Osteoblast (primary cell): ENCODE measurements at places on chromosomes 12 and 14. TPM values are rescaled to one million over a fixed set of nuclear protein-coding genes. Genes with fewer than 3 reads are reported as not detected.
A peak's percentile ranks its signal among the peaks of the same experiment; 100 is the strongest.

DNA sequence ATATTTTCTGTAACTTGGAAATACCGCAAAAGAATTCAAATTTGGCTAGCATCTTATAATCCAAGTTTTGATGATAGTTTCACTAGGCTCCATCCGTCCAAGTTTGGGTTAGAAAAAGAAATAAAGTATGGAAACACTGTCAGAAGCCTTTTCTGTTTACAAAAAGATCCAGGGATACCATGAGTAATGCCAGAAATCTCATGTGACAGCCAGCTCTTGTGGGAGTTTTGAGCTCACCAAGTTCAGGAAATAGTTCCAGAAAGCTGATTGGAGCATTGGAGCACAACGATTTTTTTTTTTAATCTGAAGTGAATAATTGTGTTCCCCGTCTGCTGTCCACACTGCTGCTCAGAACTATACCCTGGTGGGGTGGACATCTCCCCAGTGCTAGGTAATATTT is 229.7 kb upstream of the NPAS3 start:
- peak; percentile 25 for DNase-seq

CLEC4D gene
- total RNA-seq, result not detected in 2 replicates

CD69 gene
- not detected in 2 replicates for total RNA-seq

TDRD9 gene
- total RNA-seq, result 0.29 and 1.1 TPM in 2 replicates

DNA sequence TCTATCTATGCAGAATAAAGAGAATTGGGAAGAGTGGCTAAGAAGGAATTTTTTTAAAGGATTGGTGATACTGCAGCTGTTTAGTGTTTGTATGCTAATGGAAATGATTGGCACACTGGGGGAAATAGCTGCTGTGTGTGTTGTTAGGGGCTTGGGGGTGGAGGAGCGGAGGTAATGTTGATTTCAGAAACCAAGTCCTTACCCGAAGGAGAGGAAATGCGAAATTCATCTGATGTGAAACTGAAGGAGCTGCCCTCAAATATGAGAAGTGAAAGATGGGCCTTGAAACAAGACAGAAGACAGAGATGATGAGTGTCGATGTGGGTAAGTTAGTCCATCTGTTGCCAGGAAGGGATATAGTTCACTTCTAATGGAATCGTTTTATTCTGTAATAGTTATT is 21.2 kb upstream of the RNASE12 start:
- DNase-seq, result no peak

SERPINA9 gene
- under 0.01 and 0.29 TPM in 2 replicates for total RNA-seq

GRCh38 chr14:99267837-99268781 is 3.9 kb downstream of the BCL11B start:
- peak; percentile 80 for DNase-seq

DNA sequence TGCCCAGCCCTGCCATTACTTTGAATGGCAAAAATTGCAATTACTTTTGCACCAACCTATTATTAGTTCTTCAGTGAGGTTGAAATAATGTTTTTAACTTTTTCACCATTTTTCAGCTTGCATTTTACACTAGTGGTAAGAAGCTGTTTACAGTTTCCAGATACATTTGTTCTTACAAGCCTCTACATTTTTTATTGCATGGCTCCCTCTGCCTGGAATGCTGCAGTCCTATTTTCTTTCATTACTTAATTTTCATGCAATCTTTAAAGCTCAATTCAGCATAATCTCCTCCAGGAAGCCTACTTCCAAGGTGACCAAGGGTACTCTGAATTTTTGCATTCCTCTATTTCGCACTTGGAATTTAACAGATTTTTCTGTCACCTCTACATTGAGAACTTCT is 33.4 kb downstream of the CCER1 start:
- DNase-seq, result no peak

- peak; percentile 99 for DNase-seq
Observed at GRCh38 chr12:111396726-111397445, 8.8 kb upstream of the SH2B3 start.

DNA sequence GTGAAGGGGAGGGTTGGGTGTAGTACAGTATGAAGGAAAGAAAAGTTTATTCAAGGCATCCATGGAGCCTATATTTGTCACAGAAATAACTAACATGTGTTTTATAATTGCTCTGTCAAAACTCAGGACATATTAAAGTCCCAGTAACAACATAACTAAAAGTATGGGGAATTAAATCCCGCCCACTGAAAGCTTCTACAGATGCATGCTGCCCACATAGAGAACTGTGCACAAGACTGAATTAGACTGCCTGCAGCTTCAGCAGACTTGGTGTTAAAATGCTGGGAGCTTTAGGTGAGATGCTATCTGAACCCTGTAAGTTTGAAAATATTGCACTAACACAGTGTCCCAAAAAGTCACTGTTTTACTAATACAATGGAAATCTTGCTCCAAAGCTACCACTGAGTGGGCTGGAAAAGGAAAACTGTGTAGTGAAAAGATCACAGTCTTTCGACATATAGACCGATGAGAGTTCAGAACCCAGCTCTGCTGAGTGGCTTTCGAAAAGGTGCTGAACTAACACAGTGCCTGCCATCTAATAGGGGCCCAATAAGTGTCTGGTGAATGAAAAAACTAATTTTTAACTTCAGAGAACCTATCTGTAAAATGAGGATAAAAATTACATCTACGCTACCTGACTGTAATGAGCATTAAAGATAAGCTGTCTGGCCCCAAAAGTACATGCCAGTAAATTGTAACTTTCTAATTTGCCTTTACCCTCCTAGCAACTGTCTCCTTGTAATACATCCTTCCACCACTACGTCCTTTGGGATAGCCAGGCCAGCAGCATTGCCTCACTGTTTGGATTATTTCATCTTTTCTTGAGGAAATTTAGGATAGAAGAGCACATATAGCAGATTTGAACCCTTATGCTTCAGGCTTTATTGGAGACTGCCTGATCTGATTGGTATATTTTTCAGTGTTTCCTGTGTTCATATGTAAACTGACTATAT is 237.6 kb downstream of the BCAT1 start:
- DNase-seq, result no peak

- DNase-seq, result no peak
Observed at GRCh38 chr14:89440986-89441909, 24.2 kb upstream of the FOXN3 start.

KERA gene
- not detected in 2 replicates for total RNA-seq

DNA sequence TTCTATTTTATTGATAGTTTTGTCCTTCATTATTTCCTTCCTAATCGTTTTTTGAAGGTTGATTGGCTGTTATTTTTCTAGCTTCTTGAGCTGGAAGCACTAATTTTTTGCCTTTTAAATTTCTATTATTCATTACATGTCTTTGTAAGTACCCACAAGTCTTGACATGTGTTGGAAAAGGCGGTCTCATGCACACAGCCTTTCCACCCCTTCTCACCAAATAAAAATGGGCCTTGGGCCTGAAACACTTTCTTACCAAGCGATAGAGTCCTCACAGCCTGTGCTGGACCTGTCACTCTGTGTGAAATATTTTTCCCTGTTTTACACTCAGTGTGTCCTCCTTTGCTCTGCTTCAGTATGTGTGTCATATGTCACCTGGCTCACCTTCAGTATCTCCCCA is 9.9 kb downstream of the ETNK1 start:
- no peak for DNase-seq

PIANP gene
- not detected in 2 replicates for total RNA-seq

GRCh38 chr12:52182384-52182783 is 9.4 kb downstream of the KRT80 start:
- DNase-seq, result peak; percentile 69

GRCh38 chr12:122459211-122459610 is 36.7 kb upstream of the CLIP1 start:
- DNase-seq, result no peak

DNA sequence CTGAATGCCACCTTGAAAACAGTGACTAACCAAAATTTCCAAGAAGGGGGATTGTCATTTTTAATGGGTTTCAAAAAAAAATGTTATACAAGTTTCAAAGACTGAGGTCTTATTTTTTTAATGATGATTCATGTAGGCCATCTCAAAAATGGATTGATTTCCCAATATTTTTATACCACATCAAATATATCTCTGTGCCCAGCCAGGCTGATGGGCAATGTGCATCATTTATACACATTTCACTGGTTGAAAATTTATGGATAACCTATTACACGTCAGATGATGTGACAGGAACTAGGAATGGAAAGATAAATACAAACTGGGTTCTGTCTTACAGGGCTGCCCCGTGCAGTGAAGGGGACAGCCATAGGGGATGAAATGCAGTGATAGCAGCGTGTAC is 112.7 kb upstream of the TMPO start:
- DNase-seq, result no peak

DNA sequence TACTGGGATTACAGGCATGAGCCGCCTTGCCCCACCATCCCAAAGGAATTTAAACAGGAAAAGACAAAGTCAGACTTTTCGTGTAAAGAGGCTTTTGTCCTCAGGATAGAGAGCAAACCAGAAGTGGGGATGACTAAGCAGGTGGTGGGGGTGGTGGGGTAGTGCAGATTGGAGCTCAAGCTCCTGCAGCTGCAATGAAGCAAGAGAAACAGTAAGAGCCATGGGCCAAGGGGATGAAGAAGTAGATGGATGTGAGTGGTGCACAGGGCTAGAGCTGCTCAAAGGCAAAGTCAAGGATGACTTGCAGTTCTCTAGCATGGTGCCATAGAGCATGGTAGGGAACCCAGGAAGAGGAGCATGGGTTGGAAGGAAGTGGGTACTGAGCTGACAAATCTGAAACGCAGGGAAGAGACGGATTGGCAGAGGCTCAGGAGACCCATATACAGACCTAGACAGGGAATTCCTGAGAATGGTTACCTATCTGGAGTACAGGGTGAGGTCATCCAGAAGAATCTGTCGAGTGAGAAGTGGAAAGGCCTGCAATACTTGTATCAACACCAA is 11.4 kb upstream of the RNF34 start:
- peak; percentile 46 for DNase-seq

GDF11 gene
- 4.1 and 4.3 TPM in 2 replicates for total RNA-seq

DNA sequence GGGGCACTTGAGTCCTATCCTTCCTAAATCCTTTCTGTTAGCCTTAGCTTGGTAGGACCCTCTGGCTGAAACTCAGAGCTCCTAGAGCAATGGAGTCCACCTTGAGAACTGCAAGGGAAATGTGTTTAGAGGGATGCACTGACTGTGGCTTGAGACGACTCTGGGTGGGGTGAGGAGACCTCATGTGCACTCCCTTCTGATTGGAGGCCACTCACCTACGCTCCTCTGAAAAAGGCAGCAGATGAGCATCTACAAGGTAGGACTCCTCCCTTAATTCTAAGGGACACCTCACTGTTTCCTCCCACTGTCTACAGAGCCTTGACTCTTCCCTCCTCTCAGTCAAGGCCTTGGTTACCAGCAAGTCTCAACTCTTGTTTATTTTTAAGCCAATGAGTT is 1.0 kb downstream of the MAP3K12 start:
- no peak for DNase-seq

DNA sequence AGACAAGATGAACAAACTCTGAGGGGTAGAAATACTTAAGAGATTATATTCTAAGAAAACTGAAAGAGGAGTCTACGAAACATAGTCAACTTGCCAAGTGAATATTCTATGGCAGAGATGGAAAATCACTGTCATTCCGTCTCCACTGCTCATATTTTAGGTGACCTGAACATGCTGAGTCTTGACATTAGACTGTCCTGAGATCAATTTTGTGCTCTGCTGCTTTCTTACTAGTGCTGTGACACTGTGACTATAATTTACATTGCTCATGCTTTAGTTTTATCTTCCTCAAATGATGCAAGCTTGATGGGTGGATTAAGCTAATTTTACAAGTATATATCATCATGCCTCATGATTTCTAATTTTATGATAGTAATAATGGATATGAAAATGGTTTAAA is 228.2 kb upstream of the LRFN5 start:
- DNase-seq, result no peak

- peak; percentile 84 for DNase-seq
Observed at GRCh38 chr14:54881761-54882401, 20.7 kb downstream of the GCH1 start.

DNA sequence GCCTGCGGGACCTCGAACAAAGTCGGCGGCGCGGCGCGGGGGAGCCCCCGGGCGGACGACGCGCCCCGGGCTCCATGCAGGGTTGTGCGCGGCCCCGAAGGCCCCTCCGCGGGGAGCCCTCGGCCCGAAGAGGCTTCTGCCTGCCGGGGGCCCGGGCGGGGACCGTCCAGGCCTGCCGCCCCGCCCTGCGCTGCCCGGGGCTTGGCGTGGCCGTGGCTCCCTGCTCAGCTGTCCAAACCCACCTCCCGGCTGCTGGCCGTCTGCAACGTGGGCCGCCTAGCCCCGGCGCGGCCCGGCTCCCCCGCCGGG is 670 bp downstream of the DYRK2 start:
- peak; percentile 90 for DNase-seq

SIX6 gene
- total RNA-seq, result under 0.01 TPM in 1 of 2 replicates, not detected in the other

- DNase-seq, result no peak
Observed at GRCh38 chr12:22728987-22729386, 104.0 kb downstream of the ETNK1 start.

DNA sequence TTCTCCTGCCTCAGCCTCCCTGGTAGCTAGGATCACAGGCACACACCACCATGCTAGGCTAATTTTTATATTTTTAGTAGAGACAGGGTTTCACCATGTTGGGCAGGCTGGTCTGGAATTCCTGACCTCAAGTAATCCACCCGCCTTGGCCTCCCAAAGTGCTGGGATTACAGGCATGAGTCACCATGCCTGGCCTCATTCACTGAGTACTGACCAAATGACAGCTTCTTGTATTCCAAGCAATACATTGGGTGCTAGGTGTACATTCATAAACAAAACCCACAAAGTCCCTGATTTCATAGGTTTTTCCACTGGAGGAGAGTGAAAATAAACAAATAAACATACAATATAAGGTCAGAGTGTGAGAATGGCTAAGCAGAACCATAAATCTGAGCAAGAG is 136.3 kb downstream of the HELB start:
- DNase-seq, result no peak

DNA sequence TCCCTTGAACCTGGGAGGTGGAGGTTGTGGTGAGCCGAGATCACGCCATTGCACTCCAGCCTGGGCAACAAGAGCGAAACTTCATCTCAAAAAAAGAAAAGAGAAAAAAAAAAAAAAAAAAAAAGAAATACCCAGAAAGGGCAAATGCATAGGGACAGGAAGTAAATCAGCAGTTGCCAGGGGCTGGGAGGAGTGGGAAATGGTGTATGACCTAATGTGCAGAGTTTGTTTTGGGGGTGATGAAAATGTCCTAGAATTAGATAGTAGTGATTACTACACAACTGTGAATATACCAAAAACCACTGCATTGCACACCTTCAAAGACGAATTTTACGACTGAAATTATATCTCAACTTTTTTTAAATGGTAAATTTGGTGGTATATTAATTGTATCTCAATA is 20.4 kb downstream of the DUSP16 start:
- DNase-seq, result no peak

GPR84 gene
- 0.36 TPM in 1 of 2 replicates, not detected in the other for total RNA-seq

DNA sequence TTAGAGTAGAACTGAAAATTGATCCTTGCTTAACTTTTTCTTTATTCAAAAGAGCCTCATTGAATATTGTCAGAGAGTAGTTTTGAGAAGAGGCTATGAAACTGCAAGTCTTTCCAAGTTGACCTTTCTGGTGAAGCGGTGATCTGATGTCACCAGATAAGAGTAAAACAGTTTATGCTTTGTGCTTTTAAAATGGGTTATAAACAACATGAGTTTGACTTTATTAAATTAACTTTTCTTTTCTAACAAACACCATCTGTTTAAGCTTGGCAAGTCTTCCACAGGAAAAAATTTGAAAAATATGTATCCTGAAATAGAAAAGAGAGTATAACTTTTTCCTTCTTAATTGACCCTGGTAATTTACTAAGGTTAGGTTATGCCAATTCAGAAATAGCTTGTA is 408.7 kb upstream of the NOVA1 start:
- DNase-seq, result no peak

- DNase-seq, result no peak
Observed at GRCh38 chr12:106883426-106883825, 72.3 kb upstream of the TMEM263 start.

GRCh38 chr12:116400636-116401372 is 123.3 kb upstream of the MED13L start:
- DNase-seq, result no peak

GRCh38 chr14:71960494-71961353 is 28.5 kb downstream of the RGS6 start:
- DNase-seq, result no peak
